ENCODE measurements at places on chromosomes 1 and 21.
A peak's percentile ranks its signal among the peaks of the same experiment; 100 is the strongest.

DNA sequence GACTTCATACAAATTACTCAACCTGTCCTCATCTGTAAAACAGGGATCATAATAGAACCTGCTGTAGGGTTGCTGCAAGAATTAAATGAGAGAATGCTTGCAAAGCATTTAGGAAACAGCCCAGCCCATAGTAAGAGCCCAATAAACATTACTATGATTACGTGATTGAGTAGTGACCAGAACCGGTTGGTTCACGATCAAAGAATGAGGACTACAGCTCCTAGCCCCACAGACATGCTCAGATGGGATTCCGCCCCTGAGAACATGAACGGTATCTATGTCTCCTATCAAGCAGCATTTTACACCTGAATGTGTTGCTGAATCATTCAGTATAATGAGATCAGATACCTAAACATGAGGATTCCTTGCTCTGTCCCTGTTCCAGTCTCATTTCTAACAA is 104.8 kb upstream of the ZNF648 start:
- no peak for DNase-seq

DNA sequence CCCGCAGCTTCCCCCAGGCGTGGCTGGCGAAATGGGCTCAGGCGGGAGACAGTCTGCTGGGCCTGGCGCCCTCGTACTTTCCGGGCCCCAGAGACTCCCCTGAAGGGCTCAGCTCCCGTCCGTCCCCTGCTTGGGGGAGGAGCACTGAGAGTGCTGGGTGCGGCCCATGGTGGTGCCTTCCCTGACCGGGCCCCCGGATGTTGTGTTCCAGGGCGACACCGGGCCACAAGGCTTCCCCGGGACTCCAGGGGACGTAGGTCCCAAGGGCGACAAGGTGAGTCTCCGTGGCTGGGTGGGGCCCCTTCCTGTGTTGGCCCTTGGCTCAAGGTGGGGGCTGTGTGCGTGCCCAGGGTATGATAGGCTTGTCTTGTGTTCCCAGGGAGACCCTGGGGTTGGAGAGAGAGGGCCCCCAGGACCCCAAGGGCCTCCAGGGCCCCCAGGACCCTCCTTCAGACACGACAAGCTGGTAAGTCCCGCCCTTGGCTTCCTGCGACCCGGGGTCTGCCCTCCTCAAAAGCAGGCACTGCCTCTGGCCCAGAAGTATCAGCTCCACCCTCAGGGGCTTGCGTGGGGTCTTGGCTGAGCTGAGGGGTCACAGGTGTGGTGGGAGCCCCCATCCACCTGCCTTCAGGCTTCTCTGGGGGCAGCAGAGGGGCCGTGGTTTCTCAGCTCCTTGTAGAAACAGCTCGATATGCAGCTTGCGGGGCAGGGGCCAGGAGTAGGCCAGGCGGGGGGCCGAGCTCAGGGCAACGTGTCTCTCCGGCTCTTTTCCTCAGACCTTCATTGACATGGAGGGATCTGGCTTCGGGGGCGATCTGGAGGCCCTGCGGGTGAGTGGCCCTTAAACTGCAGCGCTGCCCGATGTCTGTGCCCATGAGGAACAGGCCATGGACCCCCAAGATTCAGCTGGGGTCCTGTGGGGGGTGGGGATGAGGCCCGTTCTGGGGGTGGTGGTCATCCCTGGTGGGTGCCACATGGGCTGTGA is 62.3 kb downstream of the SLC19A1 start:
- DNase-seq, result no peak

DNA sequence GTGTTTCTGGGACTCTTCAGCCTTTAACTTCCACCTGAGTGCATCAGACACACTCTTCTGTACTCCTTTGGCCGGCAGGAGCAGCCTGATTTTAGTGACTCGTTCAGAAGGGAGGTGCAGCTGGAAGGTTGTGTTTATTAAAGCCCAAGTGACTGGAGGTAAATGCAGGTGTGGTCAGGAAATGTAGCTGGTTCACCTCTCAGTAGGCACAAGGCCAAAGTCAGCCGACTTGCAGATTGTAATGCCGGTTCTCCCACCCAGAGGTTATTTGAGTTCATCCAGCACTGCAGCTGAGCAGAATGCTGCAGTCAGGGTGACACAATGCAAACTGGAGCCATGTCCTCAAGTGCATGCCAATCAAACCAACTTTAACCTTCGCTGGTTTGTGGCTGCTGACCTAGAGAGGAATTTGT is 91.5 kb downstream of the SPATA46 start:
- DNase-seq, result no peak

DNA sequence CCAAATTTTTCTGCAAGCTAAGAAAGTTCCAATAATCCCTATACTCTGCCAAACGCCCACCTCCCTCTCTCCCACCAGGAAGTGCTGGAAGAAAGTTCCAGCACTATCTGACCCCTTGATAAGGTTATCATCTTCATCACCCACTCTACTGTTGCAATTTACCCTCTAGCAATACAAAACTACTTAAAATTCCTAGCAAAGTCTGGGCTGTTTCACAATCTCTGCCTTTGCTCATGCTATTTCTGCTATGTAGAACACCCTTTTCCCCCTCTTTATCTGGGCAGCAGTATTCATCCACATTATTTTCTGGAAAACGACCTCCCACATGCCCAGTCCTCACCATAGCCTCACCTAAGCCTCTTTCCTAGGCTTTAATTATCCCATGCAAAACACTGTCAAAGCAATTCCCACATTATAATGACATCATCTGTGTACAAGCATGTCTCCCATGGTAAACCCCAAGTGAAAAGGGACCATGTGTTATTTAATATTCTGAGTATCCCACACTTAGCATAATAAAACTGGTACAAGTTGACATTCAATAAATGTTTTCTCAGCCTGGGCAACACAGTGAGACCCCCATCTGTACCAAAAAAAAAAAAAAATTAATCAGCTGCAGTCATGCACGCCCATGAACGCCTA is 12.0 kb downstream of the F11R start:
- no peak for DNase-seq

GRCh38 chr1:15388201-15388880 is 21.3 kb upstream of the EFHD2 start:
- DNase-seq, result no peak

GRCh38 chr1:204072931-204073836 is at the start of gene SOX13:
Gene SOX13, plus strand, starts transcription at chr1:204073115. Its CDS starts 39,801 bp downstream, at chr1:204112916.
- peak; percentile 21 for DNase-seq

DNA sequence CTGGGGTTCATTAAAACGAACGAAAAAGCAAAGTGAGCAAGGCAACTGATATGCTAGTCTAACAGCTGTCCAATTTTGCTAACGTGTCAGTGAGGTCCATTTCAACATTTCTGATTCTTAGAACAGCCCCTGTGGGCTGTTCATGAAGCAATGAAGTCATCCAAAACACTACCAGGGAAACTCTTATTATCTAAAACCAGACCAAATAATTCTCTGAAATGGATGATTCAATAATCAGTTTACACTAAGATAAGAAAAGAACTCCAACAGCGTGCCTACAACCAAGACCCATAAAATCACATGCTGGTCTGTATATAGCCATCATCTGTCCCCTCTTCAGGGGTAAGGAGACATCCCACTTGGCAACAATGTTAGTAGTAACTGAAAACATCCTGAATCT is 122.7 kb downstream of the TGFBR3 start:
- DNase-seq, result no peak

Data from germinal center (tissue), 1 donor.